Amygdala (tissue), 56 donors: ENCODE measurements at places on chromosomes 5 and 9.

GRCh38 chr5:39080168-39080567, 6.0 kb upstream of the RICTOR start:
- no peak for DNase-seq

DNA sequence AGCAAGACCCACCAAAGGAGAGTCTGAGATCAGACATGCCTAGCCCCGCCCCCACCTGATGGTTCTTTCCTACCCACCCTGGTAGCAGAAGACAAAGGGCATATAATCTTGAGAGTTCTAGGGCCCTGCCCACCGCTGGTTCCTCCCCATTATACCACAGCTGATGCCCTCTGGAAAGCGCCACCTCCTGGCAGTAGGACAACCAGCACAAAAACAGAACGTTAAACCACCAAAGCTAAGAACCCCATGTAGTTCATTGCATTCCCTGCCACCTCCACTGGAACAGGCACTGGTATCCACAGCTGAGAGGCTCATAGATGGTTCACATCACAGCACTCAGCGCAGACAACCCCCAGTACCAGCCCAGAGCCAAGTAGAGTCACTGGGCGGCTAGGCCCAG, 81.2 kb upstream of the TRPC7 start:
- no peak for DNase-seq

- DNase-seq: no peak
Measured at GRCh38 chr5:174273325-174273724, 227.8 kb downstream of the NSG2 start.

- no peak for DNase-seq
Measured at GRCh38 chr5:149386166-149386565, 7.1 kb upstream of the IL17B start.

DNA sequence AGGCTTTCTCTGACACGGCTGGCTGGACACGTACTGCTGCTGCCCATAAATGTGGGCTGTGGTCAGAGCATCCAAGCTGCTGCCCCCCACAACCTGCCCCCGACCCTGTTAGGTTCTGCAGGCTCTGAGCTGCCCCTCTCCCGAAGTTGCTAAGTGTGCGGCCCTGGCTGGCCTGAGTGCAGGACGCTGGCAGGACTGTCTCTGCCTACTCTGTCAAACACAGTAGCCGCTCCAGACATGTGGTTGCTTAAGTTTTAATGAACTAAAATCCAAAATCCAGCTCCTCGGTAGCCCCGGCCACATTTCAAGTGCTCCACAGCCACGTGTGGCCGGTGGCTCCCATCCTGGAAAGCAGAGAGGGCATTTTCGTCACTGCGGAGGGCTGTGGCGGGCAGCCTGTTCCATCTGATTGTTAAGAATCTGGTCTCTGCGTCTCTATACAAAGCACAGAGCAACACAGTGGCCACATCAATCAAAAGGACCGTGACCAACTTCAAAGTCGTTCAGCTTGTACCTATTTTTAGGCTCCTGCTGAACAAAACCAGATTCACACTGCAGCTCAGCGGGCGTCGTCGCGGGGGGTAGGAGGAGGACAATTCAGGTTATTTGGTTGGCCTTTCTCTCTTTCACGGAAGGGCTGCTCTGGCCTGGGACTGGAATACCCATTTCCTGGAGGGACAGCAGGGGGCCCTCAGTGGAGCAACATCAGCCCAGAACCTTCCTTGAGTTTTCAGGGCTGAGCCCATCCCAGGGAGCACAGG, 68.9 kb downstream of the PTCH1 start:
- DNase-seq: no peak

GRCh38 chr5:180180846-180181245, 28.2 kb downstream of the RASGEF1C start:
- no peak for DNase-seq

GRCh38 chr9:116605060-116605459, 82.0 kb upstream of the TRIM32 start:
- no peak for DNase-seq

DNA sequence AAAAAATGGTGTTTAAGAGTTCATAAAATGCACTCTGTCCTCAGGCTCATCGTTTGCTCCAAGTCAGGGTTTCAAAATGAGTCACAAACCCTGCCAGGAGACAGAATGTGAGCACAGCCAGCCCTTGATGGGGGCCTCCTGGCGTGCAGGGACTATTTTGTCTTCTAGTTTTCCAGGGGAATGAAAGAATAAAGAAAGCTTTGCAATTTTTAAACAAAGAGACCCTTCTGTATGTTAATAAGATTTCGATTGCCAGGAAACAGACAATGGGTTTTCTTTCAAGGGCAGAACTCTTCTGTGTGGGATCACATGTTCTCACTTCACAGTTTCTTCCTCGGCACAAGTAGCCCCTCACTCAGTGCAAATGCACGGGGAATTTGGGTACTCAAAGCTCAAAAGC, 121.4 kb upstream of the C6 start:
- DNase-seq: no peak

- DNase-seq: no peak
Measured at GRCh38 chr5:104541141-104541785, 978.7 kb upstream of the NUDT12 start.

- DNase-seq: no peak
Measured at GRCh38 chr5:126499853-126500342, 76.7 kb downstream of the GRAMD2B start.

DNA sequence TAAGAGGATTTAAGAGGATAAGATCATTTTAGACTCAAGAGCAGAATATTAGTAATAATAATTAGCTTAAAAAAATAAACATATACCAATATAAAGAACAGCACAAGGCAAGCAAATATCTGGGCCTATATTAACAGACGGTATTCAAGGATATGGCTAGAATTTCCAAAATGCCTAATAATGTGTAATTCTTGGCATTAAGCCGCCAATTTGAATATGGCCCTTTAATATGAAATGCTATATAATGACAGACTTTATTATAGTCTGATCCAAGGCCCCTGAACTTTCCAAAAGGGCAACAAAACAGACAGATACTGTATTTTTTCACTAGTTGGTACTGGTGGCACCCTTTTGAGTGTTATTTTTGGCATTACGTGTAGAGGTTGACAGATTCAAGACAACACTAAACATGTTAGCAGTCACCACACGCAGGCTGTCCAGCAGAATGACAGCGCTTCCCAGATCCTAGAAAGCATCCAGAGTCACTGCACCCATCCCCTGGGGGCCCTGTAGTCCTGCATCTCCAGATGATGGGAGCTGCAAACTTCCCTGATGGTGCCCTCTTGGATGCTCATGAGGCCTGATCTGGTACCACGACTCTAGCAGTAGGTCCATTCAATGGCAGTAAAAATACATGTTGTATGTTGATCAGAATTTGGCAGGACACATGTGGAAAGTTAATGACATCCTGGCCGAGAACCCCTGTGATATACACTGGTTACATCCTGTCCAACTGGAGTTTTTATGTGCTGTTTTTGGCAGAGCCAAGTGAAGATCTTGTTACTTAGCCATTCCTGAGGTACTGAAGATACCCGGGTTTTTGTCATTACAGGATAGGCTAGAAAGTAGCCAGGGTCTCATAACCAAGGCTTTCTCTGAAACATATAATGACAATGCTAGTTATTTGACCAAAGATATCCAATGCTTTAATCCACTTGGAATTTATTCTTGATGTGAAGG, 1.7 kb upstream of the ABL1 start:
- no peak for DNase-seq
